SHP77 treated with DMSO at 0.1 percent for 48 hours (cell line): ENCODE measurements at places on chromosomes 2 and 18.
A peak's percentile ranks its signal among the peaks of the same experiment; 100 is the strongest.

DNA sequence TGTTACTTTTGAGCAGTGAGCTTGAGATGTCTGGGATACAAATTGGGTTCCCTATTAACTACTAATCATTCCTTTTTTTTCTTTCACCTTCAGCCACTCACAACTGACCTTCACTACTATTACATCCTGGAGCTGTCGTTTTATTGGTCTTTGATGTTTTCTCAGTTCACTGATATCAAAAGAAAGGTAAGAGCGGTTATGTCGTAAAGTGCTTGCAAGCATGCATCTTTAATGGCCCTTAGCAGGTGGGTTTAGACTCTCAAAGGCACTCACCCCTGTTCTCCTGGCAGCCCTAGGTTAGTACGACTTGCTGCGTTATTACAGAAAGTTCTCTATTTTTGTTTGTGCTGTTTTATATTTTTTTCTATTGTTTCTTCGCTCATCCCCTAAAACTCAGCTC is 107.6 kb upstream of the NOSTRIN start:
- DNase-seq, result no peak

GRCh38 chr18:57836557-57836956 is 33.4 kb upstream of the ATP8B1 start:
- DNase-seq, result no peak

DNA sequence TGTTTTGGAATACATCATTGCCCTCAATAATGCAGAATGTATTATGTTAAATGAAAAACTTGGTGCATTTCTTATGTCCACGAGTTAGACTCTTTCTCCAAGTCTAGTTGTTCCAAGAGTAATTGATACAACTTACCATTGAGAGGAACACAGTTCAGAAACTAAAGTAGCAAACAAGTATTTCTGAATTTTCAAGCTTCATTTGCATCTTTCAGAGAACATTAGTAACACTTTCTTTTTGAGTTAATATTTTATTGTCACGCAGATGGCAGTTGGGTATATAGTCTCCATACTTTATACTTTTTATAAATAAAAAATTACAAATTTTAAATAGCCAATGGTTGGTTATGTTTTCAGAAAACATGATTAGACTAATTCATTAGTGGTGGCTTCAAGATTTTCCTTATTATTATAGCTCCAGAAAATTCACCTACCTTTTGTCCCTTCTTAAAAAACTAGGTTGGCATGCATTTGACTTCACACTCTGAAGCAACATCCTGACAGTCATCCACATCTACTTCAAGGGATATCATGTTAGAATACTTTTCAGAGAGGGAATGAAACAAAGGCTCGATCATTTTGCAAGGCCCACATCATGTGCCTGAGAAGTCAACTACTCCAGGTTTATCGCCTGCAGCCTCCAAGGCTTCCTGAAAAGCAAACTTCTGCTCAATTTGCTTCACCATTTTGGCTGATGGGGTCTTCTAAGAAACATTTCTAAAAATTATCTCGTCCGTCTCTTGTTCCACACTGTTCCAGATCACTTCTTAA is 29.9 kb downstream of the LYPD6B start:
- no peak for DNase-seq

DNA sequence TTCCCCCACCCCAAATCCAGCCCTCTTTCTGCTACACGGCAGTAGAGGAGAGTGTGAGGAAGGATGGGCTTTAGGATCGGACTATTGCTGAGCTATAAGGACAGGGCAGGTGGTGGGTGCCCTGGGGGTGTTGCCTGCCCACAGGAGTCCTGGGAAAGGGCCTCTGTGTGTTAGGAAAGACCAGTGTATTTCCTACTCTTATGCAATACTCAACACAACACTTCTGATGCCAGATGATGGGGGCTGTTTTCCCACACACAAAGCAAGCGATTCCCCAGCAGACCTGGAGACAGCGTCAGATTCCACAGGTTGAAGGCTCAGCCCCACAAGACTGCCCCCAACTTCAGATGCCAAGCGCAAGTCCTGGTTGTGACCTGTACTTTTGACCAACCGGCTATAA is 91.0 kb upstream of the LCLAT1 start:
- no peak for DNase-seq

- DNase-seq, result no peak
Measured at GRCh38 chr2:172858473-172858745, 122.8 kb downstream of the RAPGEF4 start.

- DNase-seq, result no peak
Measured at GRCh38 chr2:122034777-122035176, 279.3 kb downstream of the TSN start.

DNA sequence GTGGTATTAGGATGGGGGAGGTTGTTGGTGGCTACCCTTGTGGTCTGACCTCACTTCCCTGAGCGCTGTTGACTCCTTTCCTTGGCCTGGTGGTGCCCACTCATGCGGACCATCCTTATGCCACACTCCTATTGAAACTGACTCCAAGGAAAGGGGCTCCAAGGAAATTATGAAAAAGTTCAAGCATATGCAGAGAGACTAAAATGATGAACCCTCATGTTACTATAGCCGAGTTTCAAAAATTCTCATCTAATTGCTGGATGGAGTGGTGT is 96.2 kb upstream of the STPG4 start:
- no peak for DNase-seq

- no peak for DNase-seq
Measured at GRCh38 chr2:152694161-152694661, 23.1 kb downstream of the PRPF40A start.

DNA sequence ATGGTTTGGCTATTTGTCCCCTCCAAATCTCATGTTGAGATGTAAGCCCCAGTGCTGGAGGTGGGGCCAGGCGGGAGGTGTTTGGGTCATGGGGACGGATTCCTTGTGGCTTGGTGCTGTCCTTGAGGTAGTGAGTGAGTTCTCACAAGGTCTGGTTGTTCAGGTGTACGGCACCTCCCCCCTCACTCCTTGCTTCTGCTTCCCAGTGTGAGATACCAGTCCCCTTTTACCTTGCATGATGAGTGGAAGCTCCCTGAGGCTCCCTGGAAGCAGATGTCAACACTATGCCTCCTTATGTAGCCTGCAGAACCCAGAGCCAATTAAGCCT is 232.6 kb downstream of the LDLRAD4 start:
- no peak for DNase-seq

GRCh38 chr18:8397034-8397433 is 212.2 kb upstream of the RAB12 start:
- no peak for DNase-seq

DNA sequence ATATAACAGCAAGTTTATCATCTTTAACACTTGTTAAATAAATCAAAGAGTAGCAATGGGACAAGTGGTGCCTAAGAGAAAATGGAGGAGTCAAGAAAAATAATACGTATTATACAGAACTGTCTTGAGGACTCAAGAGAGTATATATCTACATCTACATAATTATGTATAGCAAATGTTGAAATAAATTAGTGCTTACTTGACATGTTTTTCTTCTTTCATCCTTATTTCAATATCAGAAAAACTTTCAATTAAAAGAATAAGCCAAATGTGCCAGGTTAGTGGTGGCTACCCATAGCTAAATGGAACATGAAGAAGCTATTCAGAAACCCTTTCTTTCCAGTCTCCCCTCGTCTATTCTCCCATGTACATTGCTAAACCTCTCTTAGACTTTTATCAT is 267.3 kb upstream of the SPOPL start:
- no peak for DNase-seq

DNA sequence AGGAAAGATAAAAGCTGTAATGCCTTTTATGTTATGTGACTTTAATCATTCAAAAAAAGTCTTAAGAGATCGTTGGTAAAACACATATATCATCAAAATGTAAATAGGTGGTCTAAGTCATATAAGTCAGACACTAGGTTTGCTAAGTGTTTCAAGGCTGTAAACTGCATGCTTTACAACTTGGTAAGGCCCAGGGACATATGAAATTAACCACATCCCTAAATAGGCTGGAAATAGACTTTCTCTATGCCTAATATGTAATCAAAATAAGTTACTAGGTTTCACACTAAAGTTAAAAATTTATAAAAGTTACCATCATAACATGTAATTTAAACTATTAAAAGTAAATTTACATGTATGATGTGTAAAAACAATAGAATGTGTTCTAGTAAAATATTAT is 946.3 kb upstream of the LRATD1 start:
- no peak for DNase-seq

DNA sequence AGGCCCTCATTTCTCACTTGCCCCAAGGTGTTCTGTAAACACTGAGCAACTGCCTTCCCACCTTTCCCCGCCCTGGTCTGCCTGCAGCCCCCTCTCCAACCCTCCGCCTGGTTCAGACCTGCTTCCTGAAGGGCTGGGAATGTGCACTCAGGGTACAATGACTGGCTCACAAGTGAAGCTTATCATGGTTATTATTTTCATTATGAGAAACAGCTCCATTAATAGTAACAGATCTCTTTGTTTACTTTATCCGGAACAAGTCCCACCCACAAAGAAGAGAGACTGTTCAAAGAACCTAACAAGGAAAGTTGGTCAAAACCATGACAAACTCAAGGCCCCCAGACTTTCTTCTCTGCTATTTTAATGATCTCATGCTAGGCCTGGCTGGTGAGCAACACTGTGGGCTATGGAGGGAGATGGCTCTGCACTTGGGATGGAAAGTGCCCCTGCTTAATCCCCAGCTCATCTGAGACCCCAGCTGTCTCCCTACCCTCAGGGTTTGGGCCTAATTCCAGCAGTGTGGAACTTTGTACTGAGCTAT is 36.7 kb downstream of the ARHGAP25 start:
- DNase-seq, result no peak

DNA sequence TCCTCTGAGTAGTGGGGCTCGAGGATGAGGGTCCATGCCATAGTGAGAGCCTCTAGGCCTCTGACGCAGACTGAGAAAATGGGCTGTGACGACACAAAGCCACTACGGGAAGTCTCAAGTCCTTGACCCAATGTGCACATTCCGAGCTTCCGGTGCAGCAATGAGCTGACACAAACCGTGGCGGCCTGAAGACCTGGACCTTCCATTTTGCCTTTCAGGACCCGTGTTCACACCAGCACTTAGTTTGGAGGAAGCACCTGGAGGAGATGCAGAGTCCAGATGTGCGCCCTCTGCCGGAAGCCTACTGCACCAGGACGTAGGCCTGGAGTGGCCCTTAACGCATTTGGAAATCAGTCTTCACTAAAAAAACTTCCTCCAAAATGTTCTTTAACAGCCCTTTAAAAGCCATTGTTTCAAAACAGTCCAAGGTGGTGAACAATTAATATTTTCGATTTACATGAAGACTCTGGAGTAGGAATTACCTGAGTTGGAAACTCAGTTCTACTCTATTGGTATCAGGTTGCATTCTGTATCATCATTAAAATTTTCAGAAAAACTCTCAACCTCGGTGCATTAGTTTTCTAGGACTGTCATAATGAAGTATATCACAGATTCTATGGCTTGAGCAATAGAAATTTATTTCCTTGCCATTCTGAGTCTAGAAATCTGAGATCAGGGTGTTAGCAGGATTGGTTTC is 33.9 kb downstream of the BMP10 start:
- no peak for DNase-seq

DNA sequence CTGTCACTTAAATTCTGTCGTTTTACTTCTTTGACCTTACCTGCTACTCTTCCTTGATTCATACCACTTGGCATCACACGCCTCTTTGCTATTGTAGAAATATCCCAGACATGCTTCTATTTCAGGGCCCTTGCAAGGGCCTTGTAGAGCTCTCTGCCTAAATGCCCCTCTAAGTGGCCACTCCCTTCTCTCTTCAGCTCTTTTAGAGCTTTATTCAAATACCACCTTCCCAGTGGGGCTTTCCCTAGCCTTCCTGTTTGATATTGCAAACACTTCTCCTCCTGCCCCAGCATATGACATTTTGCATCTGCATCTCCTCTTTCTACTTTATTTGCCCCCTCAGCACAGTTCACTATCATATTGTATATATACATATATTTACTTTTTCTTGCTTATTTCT is 54.0 kb downstream of the PELI1 start:
- no peak for DNase-seq

- no peak for DNase-seq
Measured at GRCh38 chr2:138293045-138293444, 208.5 kb upstream of the SPOPL start.

DNA sequence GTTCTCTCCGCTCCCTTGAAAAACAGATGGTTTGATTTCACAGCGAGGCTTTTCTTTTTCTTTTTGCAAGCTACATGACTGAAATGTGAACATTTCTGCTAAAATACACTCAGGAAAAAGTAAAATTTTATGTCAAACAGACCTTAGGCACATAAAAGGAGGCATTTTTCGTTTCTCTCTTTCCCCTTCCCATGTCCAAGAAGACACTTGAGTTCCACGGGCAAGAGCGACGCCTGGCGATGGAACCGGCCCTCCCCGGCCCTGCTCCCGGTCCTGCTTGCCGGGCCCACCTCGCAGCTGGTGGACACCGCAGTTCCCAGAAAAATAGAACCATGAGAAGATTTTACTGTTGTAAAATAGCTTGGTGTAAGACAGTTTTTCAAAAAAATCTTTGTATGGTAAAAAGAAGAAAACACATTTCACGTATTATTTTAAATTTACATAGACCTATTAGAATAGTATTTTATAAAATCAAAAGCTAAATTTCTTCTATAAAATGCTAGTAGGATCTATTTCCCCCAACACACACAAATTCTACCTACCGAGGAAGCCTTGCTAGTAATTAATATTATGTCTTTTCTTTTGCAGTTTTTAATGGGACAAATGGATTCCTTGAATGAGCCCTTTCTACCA is 2.3 kb upstream of the ALKAL2 start:
- DNase-seq, result no peak

DNA sequence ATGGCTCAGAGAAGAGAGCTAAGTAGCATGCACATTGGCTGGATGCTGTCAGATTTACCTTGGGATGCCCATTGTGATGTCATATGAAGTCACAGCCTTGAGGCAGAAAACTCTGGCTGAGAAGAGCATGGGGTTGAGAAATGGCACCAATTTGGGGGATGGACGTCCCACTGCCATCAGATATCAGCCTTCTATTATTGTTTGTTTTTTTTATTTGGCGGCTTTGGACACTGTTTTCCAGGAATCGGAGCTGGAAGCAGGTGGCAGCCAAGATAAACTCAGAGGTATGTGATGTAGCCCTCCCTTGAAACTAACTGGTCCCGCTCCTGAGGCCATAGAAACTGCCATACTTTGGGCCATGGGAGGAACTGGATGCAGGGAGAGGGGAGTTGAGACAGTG is 40.6 kb downstream of the GCKR start:
- no peak for DNase-seq

- peak; percentile 83 for DNase-seq
Measured at GRCh38 chr2:54767921-54768320, 44.5 kb downstream of the EML6 start.

DNA sequence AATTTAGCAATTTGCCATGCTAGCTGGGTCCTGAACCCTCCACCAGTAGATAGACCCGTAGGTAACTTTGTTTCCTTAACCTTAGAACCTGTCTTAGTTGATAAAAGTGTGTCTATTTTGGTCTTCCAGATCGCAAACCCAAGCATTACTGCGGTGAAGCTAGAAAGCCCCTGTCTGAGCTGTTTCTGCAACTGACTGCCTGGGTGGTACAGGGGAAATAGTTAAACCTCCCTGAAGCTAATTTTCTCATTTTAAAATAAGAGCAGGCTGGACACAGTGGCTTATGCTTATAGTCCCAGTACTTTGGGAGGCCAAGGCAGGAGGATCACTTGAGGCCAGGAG is 101.7 kb upstream of the MSH2 start:
- no peak for DNase-seq
